ENCODE measurements at places on chromosomes 5 and 9.

GRCh38 chr5:169548315-169548714 is 35.3 kb upstream of the SPDL1 start:
- no peak for DNase-seq

DNA sequence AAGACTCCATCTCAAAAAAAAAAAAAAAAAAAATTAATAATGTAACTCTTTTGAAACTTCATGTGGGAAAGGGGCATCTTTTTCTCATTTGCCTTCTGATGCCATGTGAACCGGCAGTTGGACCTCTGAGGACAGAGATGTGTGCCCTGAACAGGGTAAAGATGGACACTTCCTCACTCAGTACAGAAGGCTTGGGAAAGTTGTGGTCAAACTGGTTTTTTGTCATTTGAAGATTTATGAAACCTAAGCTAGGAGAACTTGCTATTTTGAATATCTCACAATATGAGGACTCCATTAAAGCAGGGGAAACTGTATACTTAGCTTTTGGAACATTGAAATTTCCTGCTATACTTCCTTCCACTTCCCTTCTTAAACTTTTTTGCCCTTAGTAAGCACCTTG is 147.5 kb upstream of the ALDH1B1 start:
- DNase-seq: no peak

- no peak for DNase-seq
Measured at GRCh38 chr5:95878417-95879323, 56.1 kb upstream of the GLRX start.

- DNase-seq: no peak
Measured at GRCh38 chr9:83554278-83554677, 16.1 kb upstream of the FRMD3 start.

- DNase-seq: no peak
Measured at GRCh38 chr9:84338792-84339191, 1.8 kb downstream of the SLC28A3 start.

GRCh38 chr9:116940614-116941215 is 253.6 kb downstream of the TRIM32 start:
- no peak for DNase-seq

- no peak for DNase-seq
Measured at GRCh38 chr9:131651599-131651998, 88.3 kb downstream of the RAPGEF1 start.

DNA sequence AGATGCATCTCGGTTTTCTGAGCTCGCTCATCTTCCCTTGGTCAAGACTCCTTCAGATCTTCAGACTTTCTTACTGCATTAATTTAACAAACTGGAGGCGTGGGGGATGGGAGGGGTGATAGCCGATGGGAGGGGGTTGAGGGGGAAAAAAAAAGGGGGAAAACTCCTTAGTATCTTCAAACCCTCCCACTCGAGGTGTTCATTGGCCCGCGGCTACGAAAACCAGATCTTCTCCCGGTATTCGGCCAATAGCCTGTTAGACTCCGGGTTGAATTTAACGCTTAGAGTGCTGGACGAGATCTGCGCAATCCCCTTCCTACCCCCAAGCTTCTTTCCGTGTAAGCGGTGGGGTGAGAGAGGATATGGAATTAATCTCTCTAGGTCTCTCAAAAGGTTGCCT is 689 bp upstream of the GLRA1 start:
- DNase-seq: no peak

Data from NCI-H1105 (cell line).